Stimulated activated CD4-positive, alpha-beta T cell treated with anti-CD3 and anti-CD28 coated beads, Interleukin-4, amount 100 ng/mL, for 24 hours (primary cell): ENCODE measurements at places on chromosomes 5 and 9.

DNA sequence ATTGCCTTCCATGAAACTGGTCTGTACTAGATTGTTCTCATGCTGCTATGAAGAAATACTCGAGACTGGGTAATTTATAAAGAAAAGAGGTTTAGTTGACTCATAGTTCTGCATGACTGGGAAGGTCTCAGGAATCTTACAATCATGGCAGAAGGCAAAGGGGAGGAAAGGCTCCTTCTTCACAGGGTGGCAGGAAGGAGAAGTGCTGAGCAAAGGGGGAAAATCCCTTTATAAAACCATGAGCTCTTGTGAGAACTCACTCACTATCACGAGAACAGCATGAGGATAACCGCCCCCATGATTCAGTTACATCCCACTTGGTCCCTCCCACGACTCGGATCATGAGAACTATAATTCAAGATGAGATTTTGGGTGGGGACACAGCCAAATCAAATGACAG, 163.2 kb downstream of the RFK start:
- no peak for DNase-seq

DNA sequence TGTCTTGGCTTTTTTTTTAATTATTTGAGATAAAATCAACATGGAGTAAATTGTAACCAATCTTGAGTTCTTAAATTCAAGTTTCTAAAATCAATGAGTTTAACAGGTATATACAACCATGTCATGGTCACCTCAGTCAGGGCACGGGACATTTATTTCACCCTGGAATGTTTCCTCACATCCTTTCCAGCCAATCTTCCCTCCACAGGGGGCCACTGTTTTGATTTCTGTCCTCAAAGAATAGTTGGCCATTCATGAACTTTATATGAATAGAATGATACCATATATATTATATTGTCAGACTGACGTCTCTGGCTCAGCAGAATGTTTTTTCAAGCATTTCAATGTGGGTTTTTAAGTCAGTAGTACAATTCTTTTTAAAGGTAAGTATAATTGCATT, 806 bp downstream of the ZNF474 start:
- no peak for DNase-seq

- DNase-seq = no peak
Observed at GRCh38 chr9:130623466-130623865, 40.9 kb upstream of the PRDM12 start.

GRCh38 chr5:102090770-102091169, 205.3 kb downstream of the SLCO4C1 start:
- DNase-seq = no peak

GRCh38 chr5:171310212-171310818, 1.3 kb downstream of the TLX3 start:
- no peak for DNase-seq
